ENCODE measurements at places on chromosomes 7 and 10.

GRCh38 chr10:127040756-127041155, 135.5 kb downstream of the DOCK1 start:
- no peak for DNase-seq

GRCh38 chr10:80421707-80422536, 13.6 kb downstream of the PRXL2A start:
- DNase-seq, result no peak

DNA sequence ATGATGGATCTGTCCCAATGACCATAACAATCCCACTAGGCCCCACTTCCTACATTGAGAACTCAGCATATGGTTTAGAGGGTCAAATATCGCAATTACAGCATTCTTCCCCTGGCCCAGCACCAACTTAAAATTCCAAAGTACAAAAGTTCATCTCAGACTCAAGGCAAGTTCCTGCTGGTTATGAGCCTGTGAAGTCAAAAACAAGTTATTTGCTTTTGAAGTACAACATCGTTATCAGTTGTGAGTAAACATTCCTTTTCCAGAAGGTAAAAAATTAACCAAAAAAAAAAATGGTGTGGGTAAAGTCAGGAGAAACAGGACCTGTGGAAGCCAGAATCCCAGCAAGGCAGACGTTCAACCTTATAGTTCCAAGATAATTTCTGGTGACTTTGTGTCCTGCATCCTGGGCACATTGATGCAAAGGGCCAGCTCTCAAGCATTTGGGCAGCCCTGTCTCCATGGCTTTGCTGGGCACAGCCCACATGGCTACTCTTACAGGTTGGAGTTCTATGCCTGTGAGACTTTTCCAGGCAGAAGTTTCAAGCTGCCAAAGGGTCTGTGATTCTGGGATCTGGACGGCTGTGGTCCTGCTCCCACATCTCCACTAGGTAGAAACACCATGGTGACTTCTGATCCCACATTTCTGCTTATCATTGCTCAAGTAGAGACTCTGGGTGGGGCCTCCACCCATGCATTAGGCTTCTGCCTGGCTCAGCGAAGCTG, 37.5 kb downstream of the AKR1C8 start:
- no peak for DNase-seq

- peak; percentile 66 for DNase-seq
Observed at GRCh38 chr7:11212080-11212711, 238.5 kb downstream of the PHF14 start.

DNA sequence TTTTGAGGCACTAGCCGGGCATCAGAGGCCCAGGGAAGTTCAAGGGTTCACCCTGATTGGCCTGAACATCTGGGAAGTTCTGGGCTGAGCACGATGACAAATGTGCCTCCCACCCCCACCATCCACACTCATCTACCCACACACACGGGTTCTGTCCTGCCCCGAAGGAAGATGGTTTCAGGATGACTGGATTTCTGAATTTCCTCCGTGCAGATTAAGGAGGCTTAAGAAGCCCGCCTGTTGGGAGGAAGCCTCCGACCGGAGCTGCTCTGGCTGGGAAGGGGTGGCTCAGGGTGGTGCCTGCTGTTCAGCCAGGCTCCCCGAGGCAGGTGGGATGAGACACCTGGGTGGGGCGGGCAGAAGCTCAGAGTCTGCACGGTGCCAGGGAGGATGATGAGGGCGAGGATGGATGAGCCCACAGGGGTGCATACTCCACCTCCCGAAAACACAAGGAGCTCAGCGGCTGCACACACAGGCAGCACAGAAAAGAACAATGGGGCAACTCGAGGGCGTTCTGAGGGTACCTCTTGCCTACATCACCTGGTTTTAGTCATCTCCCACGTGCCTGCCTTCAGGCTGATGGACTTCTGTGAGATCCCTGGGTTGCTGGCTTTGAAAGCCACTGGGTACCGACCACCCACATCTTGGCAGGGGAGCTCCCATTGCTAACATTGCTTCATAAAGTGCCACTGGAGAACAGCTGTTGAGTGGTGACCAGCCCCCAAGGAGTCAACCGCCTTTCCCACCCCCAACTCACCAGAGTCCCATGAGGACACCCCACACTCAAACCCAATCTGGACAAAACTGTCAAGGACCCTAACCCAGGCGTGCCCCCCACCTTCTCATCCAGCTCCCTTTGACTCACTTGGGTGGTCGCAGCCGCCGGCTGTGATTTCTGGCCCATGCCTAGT, 41.2 kb downstream of the CALML3 start:
- DNase-seq, result no peak

- no peak for DNase-seq
Observed at GRCh38 chr10:48444861-48445841, 138.7 kb downstream of the MAPK8 start.

DNA sequence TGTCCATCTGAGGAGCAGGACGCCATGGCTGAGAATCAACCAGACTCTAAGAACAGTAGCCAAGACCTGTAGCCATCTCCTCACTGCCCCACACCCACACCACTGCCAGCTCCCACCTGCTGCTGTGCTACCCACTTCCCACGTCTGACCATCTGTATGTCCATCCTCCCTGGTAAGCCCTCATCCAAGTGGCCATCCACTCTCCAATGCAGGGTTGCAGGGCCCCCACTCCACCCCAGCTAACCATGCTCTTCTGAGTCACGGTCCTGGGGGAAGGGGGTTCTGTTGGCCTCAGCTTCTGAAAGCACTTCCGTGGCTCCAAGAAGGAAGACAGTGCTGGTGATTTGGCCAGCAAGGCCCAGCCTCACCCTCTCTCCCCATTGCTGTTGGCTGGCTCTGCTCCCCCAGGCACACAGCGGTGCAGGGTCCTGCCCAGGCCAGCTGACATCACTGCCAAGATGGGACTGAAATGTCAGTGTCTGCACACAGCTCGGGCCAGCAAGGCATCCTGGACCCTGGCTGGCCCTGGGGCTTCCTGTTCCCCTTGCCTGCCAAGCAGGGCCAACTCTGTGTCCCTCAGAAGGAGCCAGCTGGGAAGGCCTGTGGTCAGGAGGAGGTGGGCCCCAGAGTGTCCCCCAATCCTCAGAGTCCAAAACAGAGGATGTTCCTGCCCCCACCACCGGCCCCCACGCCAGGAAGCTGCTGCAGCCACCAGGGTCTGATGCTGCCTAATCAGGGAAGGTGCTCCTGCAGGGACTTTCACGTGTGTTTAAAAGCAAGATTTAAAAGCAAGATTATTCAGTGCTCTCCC, 17.5 kb downstream of the RASGEF1A start:
- no peak for DNase-seq

All from SHP77 treated with DMSO at 0.1 percent for 48 hours (cell line).